ENCODE measurements at places on chromosomes 5 and 9.

GRCh38 chr5:32173267-32174010, 680 bp downstream of the GOLPH3 start:
- peak; percentile 83 for DNase-seq

DNA sequence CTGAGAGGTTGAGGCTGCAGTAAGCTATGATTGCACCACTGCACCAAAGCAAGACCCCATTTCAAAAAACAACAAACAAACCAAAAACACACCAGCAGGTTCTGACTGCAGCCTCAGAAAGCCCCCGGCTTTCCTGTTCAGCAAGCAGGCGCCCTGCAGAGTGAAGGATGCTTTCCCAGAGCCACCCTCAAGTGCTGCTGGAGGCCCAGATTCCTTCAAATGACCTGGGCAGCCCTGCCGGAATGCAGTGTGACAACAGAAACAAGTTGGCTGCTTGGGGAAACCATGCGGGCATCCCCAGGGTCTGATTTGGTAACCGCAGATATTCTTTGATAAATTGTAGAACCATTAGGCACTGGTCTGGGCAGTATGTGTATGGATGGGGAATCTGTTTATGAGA, 35.7 kb upstream of the GNE start:
- no peak for DNase-seq

DNA sequence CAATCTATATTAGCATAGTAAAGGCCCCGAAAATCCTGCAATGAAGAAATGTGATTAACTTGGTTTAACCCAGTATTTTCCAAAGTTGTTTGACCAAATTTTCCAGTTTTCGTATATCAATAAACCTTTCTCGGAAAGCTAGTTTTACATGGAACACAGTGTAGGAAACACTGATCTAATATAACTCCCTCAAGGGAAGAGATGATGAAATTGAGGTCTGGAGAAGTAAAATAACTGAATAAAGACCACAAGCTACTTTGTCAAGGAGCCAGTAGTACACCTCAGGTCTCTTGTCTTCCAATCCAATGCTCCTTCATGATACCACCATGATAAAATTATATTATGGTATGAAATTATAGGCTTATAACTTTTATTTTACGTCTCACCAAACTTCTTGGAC, 118.1 kb upstream of the TARS1 start:
- DNase-seq = no peak

GRCh38 chr5:1734908-1735289, 64.7 kb downstream of the MRPL36 start:
- DNase-seq = no peak

DNA sequence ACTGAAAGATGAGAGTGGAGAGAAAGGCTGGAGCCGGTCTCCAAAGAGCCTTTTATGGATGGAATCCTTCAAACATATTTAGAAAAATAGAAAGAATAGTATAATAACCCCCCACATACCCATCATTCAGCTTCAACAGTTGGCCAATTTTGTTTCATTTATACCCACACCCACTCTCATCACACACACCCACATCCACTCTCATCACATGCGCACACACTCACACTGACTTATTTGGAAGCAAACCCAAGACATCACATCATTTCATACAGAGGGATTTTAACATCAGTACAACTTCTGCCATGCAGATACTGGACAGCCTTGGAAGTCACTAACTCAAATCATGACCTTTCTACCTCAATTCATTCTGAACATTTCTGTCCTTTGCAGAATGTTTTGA, 72.8 kb upstream of the CPLX2 start:
- no peak for DNase-seq

DNA sequence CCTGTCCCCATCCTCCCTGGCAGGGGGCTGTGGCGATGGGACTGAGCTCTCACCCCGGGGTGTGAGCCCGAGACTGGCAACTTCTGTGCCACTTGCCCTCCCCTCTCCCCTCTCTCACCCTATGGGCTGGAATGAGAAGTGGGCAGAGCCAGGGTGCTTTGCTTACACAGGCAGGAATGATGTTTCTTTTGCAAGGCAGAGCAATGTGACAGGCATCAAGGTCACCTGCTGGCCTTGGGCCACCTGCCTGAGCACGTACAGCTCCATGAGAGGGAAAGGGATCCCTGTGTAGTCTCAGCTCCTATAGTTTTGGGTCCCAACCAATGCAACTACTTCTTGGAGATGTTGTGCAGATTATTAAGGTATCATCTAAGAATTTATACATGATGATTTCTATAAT, 252.8 kb upstream of the DAP start:
- no peak for DNase-seq

DNA sequence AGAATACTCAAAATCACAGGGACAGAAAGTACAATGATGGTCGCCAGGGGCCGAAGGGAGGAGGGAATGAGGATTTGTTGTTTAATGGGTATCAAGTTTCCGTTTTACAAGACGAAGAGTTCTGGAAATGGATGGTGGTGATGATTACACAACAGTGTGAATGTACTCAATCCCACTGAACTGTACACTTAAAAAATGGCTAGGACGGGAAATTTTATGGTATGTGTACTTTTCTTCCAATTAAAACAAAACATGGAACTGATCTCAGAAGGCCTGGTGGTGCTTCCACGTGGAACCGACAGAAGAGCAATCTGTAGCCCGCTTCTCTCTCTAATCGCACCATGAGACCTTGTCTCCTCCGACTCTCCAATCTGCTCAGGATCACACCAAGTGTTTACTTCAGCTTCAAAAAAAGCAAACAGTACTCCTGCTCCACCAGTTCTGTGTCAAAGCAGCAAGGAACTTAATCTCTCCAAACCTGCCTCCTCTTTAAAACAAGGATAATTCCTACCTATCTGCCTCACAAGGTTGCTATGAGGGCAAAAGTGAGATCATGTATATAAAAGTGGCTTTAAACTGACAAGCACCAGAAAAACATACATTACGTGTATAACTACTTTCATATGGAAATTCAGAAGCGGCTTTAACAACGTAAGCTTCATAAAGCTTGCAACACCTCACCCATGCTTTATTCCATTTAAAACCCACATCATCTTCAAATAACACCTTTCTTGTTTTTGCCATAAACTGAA, 2.1 kb downstream of the ECPAS start:
- DNase-seq = peak; percentile 37

DNA sequence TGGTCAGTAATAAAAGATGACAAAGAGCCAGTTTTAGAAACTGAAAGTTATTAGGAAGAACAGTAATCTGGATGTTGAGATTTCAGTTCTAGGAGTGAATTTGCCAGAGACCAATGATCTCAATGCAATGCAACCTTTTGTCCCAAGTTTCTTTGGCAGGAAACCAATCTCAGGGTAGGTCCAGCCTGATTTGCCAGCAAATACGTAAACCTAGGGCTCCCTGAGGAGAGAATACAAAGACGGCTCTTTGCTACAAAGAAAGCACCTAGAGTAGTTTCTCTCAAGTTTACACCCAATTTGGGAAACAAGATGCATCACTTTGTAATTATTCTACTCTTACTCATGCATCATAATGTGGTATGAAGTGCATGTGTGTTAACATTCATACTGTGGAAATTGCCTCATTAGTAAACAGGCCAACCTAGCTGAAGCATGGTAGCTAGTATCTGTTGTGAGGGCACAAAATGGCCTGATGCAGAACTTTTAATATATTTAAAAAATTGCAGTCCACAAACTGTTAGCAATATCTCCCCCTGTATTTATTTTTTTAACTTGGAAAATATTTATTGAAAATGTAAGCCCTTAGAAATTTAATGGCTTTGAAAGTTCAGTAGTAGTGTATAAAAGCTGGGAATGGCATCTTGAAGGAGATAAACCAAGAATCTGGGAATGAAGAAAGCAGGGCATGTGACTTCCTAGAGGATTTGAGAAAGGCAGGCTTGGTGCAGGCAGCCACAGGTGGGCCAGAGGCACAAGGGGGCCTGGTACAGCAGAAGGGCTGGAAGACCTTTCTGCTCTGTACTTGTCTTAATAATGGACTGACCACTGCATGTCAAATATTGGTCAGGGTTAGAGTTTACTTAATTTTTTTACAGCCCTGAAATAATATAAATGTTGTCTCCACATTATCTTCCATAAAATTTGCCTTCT, 59.5 kb downstream of the MAST4 start:
- peak; percentile 52 for DNase-seq

DNA sequence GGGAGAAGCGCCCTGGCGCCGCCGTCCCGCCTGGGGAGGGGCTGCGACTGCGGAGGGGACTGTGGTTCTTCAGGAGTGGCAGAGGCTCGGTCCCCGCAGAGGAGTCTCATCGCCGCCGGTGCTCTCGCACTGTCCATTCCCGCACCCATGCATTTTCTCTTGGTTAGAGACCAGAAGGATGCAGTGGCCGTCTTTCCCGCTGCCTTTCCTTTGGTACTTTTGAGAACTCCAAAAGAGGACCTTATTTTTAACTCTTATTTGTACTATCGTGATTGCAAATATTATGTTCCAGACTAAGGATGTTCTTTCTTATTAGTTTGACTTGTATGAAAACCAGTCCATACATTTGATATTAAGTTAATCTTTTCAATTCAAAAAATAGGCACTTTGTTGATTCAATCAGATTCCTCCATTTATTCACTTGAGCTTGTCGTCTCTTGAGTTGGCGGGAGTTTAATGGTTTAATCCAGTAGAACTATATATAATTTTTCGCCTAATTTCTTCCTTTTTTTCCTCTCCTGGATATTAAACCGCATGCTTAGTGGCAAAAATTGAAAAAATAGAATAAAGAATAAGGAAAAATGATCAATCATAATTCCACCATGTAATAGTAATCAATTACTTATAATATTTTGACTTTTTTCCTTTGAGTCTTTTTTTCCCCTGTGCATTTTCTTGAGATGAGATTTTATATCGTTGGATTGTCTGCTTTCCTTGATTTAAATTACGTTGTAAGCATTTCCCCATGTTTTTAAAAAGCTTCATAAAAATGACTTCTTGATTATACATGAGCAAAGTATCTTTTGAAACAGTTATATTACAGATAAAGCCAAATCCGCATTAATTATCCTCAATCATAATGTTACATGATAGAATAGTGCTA, 861 bp downstream of the ZFYVE16 start:
- DNase-seq = peak; percentile 65

GRCh38 chr5:113488645-113489184, 462 bp upstream of the MCC start:
- no peak for DNase-seq

DNA sequence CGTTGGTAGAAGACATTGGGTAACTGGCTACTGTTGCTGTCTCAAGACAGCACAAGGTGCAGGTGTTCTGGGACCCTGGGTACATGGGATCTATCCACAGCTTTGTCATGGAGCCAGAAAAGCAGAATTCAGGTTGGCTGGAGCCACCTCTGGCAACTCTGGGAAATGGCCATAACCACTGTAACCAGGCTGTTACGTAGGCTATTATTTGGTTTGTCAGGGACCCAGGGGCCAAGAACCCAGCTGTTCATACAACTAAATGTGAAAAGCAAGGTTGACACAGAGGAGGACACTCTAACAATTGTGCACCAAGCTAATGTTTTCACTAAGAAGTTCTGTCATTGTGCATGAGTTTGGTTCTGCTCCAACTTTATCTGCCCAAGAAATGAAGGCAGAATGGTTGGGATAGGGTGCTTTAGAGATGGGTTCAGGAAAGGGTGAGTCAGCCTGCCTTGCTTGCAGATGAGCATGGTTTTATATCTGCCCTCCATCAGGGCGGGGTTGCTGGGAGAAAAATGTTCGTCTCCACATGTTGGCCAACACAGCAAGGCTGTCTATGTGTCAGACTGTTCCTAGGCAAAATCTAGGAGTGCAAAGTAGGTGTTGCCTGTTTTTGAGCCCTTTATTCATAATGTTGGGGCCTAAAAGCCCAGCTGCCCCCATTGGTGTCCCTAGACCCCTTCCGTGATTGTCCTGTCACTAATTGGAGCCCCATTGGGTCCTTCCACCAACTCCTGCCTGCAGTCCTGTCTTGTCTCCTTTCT, 131.3 kb upstream of the DAP start:
- DNase-seq = no peak

DNA sequence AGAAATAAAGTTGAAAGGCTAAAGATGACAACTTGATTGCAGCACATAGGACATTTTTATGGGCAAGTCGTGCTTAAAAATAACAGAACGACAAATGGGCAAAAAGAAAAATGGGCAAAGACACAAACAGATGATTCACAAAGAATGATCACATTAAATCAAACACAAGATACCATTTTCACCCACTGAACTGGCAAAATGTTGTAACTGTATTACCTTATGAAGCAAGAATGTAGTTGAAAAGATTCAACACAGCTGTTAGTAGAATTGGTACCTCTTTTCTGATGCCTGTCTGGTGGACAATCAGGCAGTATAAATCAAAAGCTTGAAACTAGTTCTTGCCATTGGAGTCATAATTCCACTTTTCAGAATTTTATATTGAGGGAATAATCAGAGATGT, 81.0 kb upstream of the PALM2AKAP2 start:
- no peak for DNase-seq

DNA sequence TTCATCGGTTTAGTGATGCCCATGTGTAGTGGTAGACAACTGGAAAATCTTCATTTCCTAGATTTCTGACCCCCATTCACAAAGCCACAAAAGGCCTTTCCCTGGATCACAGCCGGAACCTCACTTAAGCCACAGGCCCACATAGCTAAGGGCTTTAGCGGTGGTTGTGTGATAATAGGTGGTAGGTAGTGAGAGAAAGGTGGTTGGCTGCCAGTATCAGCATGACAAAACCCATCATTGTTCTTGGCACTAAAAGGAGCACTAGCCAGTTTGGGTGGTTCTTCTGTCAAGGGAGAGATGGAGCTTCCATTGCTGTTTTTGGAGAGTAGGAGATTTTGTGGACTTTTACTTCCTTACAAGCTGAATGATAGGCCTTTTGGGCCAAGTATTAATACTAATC, 9.7 kb upstream of the SLC36A2 start:
- no peak for DNase-seq

- DNase-seq = peak; percentile 33
Measured at GRCh38 chr5:54902791-54903473, 82.5 kb downstream of the ESM1 start.

- DNase-seq = peak; percentile 50
Measured at GRCh38 chr5:111530298-111530740, 18.0 kb upstream of the STARD4 start.

- no peak for DNase-seq
Measured at GRCh38 chr9:69548681-69549080, 123.5 kb downstream of the APBA1 start.

DNA sequence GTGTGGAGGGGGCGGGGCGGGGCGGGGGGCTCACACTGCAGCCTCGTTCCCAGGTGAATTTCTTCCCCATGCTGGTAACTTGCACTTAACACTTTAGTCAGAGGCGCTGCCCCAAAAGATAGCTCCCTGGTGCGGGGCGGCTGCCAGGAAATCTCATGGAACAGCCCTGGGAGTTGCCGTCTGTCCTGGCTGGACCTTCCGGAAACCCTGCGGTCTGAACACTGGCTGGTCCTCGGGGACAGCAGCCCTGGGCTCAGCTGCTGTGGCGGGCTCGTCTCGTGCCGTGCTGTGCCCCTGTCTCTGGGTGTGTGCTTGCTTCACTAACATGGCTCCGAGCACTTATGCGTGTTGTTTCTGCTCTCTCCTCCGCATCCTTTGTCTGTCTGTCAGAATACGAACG, 25.8 kb downstream of the PTGES2 start:
- DNase-seq = no peak

- DNase-seq = peak; percentile 84
Measured at GRCh38 chr9:96655198-96655851, at the start of gene PRXL2C. Gene PRXL2C (minus strand): TSS chr9:96655317. CDS start chr9:96655281, 36 bp downstream.

Data from lung (tissue), 17 donors.